ENCODE measurements at places on chromosomes 3 and 15.

- peaks cover 11% of the 10 kb centered on the region for H3K4me1 ChIP-seq
- no peak overlapping the region for H3K27ac ChIP-seq
- H3K36me3 ChIP-seq, result no peaks in the 10 kb centered on the region
- no peak overlapping the region for H3K4me3 ChIP-seq
Observed at GRCh38 chr15:49044002-49044401, 2.2 kb downstream of the SECISBP2L start.

- H3K27ac ChIP-seq, result no peak overlapping the region
- H3K27me3 ChIP-seq, result peaks cover 2% of the 10 kb centered on the region
- H3K4me3 ChIP-seq, result no peak overlapping the region
- DNase-seq, result no peak
- H3K4me1 ChIP-seq, result no peaks in the 10 kb centered on the region
Observed at GRCh38 chr3:171159024-171159821, 132.7 kb upstream of the SLC2A2 start.

DNA sequence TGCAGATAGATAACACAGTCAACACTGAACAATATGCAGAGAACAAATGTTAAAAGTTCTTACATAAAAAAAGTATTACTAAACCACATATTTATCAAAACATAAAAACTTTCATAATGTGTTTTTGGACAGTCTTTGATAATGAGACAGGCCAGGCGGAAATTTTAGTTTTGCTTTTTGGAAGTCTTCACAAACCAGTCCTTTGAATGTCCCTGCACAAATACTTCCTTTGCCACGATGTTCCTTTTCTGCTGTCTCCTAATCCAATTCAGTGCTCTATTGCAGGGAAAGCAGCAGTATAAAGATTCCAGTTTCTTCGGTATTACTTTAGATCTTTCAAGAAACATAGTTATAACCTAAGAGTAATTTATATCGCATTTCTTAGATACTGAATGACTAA is 135.9 kb downstream of the TBL1XR1 start:
- no peaks in the 10 kb centered on the region for H3K27me3 ChIP-seq
- peaks cover 9% of the 10 kb centered on the region for H3K4me1 ChIP-seq
- no peak for DNase-seq
- peaks cover 3% of the 10 kb centered on the region for H3K36me3 ChIP-seq
- no peak overlapping the region for H3K4me3 ChIP-seq

DNA sequence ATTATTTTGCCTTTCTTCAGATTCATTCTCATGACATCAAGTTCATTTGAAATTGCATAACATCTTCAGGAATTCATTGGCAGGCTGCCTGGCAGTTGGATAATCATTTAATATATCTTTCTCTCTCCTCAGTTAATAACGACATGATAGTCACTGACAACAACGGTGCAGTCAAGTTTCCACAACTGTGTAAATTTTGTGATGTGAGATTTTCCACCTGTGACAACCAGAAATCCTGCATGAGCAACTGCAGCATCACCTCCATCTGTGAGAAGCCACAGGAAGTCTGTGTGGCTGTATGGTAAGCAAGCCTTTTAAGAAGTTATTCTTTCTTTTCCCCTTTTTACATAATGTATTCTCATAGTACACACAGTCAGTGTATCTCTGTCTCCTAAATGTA is 38.2 kb downstream of the TGFBR2 start:
- peaks cover 5% of the 10 kb centered on the region for H3K27me3 ChIP-seq
- no peak for DNase-seq

- peaks cover 4% of the 10 kb centered on the region for H3K4me1 ChIP-seq
- H3K27ac ChIP-seq, result peak overlapping the region; percentile 34
- H3K4me3 ChIP-seq, result peak overlapping the region; percentile 83
- no peak for DNase-seq
- peaks cover 7% of the 10 kb centered on the region for H3K27me3 ChIP-seq
- no peaks in the 10 kb centered on the region for H3K36me3 ChIP-seq
Observed at GRCh38 chr15:52180851-52181450, 10.2 kb downstream of the GNB5 start.

DNA sequence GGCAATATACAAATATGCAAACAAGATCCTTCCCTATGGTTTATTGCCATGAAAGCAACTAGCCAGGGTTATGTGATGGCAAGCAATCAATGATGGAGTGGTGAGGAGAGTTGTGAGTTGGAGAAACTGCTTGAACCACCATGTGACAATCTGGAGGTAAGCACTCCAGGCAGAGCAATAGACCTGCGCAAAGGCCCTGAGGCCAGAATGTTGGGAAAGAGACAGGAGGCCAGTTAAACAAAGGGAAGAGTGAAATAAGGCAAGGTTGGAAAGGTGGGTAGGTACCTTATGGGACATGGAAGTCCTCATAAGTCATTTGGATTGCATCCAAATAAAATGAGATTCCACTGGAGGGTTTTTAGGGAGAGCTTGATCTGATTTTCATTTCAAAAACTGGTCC is 80.0 kb upstream of the WNT5A start:
- no peak overlapping the region for H3K4me3 ChIP-seq
- peaks cover 17% of the 10 kb centered on the region for H3K4me1 ChIP-seq

GRCh38 chr3:111244760-111245159 is 173.1 kb downstream of the NECTIN3 start:
- no peaks in the 10 kb centered on the region for H3K4me1 ChIP-seq
- peaks cover 4% of the 10 kb centered on the region for H3K36me3 ChIP-seq
- no peak overlapping the region for H3K4me3 ChIP-seq
- no peak for DNase-seq
- no peak overlapping the region for H3K27ac ChIP-seq

GRCh38 chr3:41900265-41900664 is 61.6 kb downstream of the ULK4 start:
- no peaks in the 10 kb centered on the region for H3K27me3 ChIP-seq
- H3K4me1 ChIP-seq, result no peaks in the 10 kb centered on the region
- no peaks in the 10 kb centered on the region for H3K36me3 ChIP-seq

DNA sequence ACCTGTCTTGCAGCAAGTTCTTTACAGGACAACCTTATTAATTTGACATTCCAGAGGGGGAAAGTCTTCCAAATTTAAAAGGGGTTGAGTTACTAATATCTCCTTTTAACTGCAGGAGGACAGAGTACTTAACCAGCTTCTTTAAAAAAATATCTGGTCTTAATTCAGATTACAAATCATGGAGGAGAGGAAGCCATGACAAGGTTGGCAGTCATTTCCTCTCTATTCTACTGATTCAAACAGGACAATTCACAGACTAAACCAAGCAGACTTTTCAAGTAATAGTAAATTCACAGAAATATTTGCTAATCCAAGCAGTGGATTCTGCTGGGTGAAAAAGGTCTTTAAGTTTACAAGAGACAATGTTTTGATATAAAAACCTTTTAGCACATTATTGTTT is 185.3 kb downstream of the CFAP20DC start:
- H3K4me1 ChIP-seq, result no peaks in the 10 kb centered on the region
- H3K27ac ChIP-seq, result no peak overlapping the region
- no peaks in the 10 kb centered on the region for H3K27me3 ChIP-seq

DNA sequence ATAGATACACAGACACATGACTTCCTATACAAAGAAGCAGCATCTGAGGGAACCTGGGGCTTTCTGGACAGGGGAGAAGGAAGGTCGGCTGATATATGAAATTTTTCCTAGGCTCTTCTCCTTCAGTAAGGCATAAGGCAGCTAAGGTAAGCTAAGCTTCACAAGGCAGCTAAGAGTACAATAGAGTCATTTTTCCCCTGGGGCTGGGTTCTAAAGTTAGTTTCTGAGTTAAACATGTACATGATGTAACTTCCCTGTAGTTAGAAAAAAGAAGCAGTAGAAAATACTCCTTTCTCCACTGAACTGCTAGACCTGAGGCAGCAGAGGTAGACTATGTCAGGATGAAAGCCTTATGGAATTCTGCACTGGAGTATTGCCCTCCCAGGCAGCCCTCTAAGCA is 109.6 kb downstream of the PLD1 start:
- no peak overlapping the region for H3K4me3 ChIP-seq
- no peaks in the 10 kb centered on the region for H3K4me1 ChIP-seq
- peaks cover 43% of the 10 kb centered on the region for H3K36me3 ChIP-seq
- no peak for DNase-seq
- peaks cover 8% of the 10 kb centered on the region for H3K27me3 ChIP-seq
